ENCODE measurements at places on chromosomes 1 and 21.

GRCh38 chr1:1754051-1754815, 24.0 kb downstream of the NADK start:
- no peak for DNase-seq

DNA sequence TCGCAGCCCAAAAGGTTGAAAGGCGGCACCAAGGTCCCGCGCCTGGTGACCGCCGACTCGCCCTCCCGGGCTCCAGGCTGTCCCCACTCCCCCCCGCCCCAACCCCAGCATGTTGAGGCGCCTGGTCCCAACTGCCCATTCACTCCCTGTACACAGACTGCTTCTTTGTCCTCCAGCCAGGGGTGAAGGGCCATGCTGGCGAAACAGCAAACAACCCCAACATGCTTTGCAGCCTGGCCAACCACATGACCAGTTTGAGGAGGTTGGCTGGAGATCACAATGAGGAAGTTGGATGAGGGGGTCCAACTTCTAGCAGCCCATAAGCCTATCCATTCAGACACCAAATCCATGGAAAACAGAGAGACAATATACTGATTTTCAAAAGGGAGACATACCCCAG, 13.5 kb downstream of the PDE9A start:
- no peak for DNase-seq

DNA sequence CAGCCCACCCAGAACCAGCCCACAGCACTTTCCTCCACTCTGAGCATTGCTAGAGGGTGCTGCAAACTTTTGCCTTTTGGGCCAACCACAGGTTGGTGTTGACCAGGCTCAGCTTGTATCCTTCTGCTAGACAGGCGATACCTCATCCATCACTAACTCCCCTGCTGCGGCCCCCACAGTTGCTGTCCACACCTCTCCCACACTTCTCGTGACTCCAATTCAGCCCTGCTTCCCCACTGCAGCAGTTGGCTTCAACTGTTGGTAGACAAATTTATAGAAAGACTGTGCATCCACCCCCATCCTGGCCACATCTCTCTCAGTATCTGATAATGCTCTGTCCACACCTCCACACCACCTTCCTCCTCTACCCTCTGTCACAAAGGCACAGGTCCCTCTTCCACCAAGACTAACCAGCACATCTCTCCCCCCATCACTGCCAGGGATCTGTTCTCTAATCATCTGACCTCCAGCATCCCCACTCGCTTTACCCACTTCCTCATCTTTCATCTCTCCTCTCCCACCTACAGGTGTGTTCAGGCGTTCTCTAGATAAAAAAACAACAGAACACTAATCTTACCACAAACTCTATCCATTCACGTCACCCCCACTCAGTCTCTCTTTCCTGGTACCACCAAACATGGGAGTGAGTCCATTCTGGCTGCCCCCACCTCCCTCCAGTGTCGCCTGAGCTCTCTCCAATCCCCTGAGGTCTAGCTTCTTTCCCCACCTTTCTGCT, 15.8 kb upstream of the SLC25A44 start:
- no peak for DNase-seq

DNA sequence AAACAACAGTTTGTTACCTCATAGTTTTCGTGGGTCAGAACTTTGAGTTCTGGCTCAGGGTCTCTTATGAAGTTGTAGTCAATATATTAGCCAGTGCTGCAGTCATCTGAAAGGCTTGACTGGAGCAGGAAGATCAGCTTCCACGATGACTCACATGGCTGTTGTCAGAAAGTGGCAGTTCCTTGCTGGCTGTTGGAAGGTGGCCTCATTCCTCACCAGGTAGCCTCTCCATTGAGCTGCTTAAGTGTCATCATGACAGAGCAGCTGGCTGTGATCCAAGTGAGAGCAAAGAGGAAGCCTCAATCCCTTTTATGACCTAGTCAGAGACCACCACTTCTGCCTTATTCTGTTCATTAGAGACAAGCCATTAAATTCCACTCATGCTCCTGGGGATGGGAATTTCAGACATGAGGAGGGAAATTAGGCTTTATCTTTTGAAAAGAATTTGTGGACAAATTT, 5.6 kb downstream of the OSBPL9 start:
- no peak for DNase-seq

DNA sequence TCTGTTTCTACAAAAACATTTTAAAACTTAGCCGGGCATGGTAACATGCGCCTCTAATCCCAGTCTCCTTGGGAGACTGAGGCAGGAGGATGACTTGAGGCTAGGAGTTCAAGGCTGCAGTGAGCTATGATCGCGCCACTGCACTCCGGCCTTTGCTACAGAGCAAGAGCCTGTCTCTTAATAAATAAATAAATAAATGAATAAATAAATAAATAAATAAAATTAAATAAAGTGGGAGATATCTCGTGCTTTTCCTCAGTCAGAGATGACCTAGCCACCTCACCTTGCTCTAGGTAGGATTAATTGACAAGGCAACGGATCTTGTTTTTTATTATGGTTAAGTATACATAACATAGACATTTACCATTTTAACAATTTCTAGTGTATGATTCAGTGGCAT, 14.3 kb upstream of the BRWD1 start:
- DNase-seq, result no peak

DNA sequence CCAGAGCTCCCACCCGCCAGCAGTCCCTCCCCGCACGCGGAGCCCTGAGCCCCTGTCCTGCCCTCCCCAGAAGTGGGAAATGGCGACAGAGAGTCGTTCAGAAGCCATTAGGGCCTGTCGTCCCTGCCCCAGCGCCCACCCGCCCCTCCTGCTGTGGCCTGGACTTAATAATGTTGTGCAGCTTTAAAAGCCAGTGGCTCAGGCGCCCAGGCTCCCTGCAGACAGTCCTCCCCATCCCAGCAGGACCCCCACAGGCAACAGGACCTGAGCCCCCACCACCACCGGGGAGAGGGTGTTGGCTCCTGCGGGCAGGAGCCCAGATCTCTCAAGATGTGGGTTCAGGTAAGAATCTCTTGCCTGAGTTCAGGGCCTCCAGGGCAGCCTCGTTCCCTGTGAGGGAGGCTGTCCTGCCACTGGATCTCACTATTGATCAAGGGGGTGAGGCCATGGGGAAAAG, 125.3 kb upstream of the RUNX3 start:
- DNase-seq, result no peak

GRCh38 chr1:207336559-207337467, 15.3 kb downstream of the CD55 start:
- DNase-seq, result no peak

DNA sequence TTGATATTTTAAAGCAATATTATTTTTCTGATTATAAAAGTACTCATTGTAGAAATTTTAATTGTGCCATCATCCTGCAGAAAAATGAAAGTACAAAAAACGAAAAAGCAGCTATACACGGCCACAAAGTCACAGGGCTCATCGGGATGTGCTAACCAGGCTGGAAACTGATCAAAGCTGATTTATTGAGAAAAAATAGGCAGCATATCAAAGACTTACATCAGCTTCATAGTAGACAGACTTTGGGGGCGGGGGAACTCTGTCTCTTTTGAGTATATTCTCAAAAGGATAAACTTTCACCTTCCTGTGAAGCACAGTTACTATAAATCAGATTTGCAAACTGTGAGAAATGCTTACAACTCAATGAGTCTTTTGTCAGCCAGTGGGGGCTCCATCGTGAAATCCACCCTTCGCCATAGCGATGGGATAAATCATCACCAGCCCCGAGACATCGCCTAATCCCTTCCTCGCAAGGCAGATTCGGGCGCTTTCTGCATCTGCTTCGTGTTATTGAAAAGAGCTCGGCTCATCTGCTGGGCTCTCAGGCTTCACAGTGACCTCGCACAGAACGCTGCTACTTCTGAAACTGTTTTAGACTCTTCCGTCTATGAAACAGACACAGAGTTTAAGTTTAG, 69.2 kb upstream of the ERG start:
- no peak for DNase-seq

DNA sequence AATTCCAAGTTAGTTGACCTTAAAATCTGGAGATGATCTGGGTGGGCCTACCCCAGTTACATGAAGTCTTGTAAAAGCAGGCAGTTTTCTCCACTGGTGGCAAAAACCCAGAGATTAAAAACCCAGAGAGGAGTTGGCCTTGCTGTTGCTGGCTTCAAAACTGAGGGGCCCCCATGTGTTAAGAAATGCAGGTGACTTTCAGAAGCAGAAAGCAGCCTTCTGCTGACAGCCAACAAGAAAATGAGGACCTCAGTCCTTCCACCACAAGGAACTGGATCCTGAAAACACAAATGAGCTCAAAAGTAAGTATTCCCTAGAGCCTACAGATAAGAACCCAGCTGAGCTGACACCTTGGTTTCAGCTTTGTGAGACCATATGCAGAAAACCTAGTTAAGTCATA, 343.7 kb upstream of the ZRANB2 start:
- no peak for DNase-seq

- DNase-seq, result no peak
Observed at GRCh38 chr21:15062606-15062965, 2.2 kb downstream of the NRIP1 start.

GRCh38 chr1:18256282-18257235, 149.0 kb downstream of the IGSF21 start:
- DNase-seq, result no peak

DNA sequence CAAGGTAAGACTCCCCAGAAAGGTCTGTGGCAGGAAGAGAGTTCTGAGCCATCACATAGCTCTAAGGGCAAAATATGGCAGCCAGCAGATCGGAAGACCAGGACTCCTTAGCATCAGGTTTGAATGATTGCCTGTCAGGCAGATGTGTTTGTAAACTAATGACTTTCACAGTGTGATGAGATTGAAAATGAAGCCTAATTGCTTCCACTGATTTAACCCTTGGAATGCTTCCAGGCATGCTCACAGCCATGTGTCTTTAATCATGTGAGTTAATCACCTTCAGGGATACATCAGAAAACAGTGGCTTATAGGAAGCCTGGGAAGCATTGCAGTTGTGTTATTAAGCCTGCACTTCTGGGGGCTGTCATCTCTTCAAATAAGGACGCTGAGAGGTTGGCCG, 82.8 kb downstream of the LRRC53 start:
- no peak for DNase-seq

DNA sequence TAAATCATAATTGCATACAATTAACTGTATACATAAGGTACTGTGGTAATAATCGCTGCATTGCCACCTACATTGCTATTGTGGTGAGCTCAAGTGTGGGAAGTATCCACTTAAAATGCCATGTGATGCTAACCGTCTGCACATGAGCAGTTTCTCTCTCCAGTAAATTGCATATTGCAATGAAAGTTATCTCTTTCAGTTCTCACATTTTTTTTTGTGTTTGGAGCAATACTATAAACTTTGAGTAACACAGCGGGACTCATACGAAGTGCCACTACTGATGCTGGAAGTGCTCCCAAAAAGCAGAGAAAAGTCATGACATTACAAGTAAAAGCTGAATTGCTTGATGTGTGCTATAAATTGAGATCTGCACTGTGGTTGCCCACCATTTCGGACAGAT, 38.5 kb downstream of the DISC1 start:
- no peak for DNase-seq

- DNase-seq, result no peak
Observed at GRCh38 chr1:84619383-84620102, 45.3 kb upstream of the CTBS start.

DNA sequence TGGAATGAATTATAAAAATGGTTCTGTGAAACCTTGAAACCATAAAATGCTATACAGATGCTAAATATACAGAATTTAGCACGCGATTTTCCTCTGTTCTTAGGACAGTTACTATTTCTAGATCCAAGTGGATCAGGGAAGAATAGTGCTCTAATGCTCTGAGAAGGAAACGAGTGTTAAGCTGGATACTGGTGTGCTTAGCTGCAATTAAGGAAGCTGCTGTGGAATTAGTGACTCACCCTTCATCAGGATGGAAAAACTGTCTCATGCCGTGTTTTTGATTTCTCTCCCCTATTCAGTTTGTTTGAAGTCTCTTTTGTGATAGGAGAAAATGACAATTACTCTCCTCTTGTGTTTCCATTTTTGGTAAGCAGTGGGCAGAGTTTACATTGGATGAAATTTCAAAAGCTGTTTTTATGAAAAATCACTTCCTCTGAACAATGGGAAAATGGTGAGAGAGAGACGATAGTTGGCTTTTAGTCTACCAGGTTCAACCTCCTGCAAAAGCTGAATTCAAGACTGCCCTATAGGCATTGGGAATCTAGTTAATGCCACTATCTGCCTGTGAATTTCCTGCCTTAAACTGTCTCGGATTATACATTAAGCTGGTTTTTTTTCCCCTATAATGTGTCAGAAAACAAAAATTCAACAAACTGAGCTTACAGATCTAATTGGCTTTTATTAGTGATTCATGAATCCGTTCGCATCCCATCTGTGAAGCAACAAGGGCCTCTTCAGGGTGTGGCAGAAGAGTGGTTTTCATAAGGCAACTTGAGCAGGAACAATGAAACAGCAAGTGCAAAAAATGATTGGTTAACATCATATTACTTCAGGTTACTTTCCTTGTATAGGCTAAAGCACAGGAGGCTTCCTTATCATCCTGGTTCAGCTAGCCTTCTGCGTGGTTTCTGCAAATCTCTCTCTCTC, 179.8 kb downstream of the ST6GALNAC3 start:
- DNase-seq, result no peak

DNA sequence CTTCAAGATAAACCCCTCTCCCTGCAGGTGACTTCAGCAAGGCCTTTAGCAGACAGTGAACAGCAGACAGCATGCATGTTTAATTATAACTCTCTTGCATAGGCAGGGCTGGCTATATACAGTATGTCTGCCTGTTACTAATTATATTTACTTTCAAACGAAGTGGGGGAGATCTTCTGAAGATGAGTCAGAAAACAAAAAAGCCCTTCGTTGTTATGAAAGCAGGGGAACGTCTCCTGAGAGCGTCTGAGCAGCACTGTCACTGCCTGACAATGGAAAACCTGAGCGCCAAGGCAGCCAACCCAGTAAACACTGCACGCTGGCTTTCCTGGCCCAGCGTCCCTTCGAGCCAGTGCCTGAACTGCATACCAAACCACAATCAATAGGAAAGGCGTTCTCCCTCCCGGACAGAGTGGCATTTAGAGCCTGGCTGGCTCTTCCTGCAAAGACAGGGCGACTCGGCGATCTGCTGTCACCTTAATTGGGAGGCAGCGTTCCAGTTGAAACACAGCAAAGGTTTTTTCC, 54.1 kb downstream of the TOMM20 start:
- DNase-seq, result no peak

GRCh38 chr1:65435987-65436386, 15.5 kb downstream of the LEPR start:
- no peak for DNase-seq

GRCh38 chr1:83807821-83808220, 191.1 kb downstream of the TTLL7 start:
- no peak for DNase-seq

DNA sequence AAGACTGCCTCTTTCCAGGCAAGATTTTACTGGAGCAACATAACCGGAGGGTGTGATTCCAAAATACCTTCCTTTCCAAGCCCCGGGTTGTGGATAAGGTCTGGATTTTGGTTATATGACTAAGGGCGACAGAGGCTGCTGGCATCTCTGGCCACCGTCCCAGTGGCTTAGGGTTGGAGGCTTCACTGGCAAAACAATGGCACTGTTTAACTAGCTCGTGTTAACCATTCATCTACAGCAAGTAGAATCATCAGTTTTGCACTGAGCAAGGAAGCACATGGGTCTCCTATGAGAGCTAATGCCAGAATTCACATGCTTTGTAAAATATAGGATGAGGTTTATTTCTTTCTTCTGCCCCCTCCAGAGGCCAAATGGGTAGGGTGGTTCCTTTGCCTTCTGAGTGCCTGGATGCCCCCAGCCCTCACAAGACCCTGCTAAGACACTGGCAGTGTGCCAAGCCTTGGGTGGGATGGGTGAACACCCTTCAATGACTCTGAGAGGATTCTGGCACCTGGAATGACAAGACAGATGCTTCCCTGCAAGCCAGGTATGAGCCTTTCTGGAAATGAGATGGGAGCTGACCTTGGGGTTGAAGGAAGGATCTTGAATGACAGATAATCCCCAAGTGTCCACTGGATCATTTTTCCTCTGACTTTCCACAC, 36.8 kb downstream of the DHCR24 start:
- no peak for DNase-seq
